Kasumi-1 (cell line): ENCODE measurements at places on chromosomes 6 and 20.

DNA sequence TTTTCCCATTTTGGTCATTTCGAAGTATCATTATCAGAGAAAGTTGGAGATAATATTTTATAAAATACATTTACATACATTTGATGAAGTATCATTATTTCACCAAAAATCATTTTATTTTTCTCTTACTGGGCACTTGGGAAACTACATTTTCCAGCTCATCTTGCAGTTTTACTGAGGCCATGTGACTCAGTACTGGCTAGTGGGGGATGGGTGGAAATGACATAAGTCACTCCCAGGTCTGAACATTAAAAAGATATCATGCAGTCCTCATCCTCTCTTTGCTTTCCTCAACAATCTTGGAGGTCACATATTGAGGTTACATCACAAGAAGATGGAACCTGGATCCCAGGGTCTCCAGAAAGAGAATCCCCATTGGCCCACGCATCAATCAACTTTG is 84.1 kb downstream of the CD24 start:
- DNase-seq, result no peak

DNA sequence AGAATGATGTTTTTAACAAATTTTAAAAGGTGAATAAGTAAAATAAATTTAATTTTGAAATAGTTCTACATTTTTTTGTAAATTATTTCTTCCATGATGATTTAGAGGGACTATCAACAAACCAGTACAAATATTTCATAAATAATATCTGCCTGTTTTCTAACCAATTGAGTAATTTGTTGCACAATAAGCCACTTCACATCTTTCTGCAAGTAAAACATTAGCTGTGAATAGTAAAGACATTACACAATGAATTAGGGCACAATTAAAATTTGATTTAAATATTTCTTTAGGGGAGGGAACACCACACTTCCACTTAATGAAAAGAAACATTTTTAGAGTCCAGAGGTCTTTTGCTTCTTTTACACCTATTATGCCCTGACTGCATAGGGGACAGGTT is 118.4 kb upstream of the PTPRK start:
- DNase-seq, result no peak

- DNase-seq, result no peak
Observed at GRCh38 chr6:8492536-8493133, 57.3 kb upstream of the SLC35B3 start.

DNA sequence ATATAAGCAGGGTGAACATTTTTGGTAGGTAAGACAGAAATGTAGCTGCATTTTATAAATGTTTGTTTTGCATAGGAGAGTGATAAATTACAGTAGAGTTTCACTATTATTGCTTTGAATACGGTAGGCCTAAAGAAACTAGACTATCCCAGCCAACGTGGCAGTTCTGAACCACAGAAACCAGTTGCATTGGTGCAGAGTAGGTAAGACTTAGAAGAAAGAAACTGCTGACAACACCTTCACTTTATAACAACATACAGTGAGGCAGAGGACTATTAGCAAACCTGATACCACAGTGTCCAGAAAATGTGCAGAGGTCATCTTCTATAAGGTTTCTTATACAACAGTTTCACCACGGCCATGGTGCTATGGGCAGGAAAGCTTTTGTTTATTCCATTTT is 566.1 kb downstream of the KIF16B start:
- DNase-seq, result no peak

DNA sequence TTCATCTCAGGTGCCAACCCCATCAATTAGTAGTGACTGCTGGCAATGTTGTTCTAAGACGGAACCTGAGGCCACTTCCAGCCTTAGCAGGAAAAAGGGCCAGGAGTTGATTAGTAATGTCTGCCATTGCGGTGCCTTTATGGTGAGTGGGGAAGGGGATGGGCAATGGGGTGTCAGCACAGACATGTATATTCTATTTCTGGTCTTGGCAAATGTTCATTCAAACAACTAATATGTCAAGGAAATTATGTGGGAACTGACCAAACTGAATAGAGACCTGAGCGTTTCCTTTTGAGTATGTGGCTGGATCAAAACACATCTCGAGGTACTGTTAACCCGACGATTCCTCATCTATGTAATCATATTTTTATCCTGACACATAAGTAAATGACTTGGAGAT is 34.6 kb upstream of the BMP2 start:
- DNase-seq, result no peak

- DNase-seq, result no peak
Observed at GRCh38 chr6:124073820-124074587, 270.3 kb downstream of the NKAIN2 start.

DNA sequence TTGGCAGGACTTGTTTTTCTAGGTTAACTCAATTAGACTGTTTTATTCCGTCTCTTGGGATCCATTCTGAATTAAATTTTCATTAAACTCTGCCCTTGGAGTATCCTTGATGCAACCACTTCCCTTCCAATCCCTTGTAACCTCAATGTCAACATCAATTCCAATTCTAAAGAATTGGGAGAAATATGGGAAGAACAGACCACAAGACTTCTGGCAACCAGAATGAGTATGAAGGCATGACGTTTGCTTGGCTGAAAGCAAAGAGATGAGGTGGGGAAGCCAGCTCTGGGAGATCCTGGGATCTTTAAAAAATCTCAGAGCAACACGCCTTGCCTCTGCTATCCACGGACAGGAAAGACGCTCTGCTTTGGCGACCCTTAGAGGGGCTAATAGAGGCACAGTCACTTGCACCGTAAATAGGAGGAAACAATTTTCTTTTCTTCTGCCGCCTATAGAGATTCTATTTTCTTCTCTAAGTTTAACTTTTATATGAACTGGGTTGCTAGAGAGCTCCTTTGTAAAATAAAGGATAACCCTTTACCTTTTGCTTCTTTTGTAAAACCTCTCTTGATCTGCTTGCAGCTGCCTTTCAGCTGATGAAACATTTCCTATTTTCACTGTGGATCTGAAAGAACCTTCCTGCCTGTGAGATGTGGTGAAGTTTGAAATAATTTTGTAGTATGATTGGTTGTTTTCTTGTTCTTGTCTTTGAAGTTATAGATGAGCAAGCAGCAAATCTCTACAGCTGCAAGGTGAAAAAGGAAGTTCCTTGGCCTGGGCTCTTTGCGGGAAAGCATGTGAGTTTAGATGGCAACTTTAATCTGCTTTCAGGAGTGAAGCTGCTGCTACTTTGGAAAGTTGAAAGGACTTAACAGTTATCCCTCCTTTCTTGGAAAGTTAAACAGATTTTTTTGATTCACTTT is at the start of gene ASIP:
ASIP (plus strand) TSS at position 731 of the 923 bp plus-strand sequence. CDS start 18,952 bp downstream, outside the sequence.
- no peak for DNase-seq

DNA sequence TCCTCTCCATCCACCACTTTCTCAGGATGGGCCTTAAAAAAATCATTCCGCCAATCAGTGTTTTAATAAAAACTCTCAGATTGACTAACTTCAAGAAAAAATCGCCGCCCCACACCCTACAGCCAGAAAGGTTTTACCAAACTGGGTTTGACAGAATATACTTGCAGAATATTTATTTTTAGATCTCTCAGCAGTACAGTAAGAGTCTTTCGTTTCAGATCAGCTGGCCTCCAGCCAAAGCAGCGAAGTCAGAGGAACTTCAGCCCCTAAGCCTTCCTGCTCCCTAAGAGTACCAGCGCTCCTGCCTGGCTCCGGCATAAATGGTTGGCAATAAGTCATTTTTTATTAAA is 24.7 kb downstream of the TBC1D7 start:
- DNase-seq, result peak; percentile 81

GRCh38 chr20:15889061-15889460 is 684.2 kb downstream of the KIF16B start:
- no peak for DNase-seq

GRCh38 chr6:25576919-25577318 is 75.1 kb upstream of the SCGN start:
- DNase-seq, result no peak

GRCh38 chr6:127520066-127520465 is 931 bp upstream of the MTCL3 start:
- peak; percentile 42 for DNase-seq

GRCh38 chr6:155317186-155317585 is 2.9 kb upstream of the TFB1M start:
- peak; percentile 41 for DNase-seq

- DNase-seq, result no peak
Observed at GRCh38 chr20:25848222-25848621, 151.6 kb upstream of the ZNF337 start.

- no peak for DNase-seq
Observed at GRCh38 chr6:170013815-170014214, 262.4 kb downstream of the ERMARD start.

GRCh38 chr20:46784436-46785127 is 75.1 kb downstream of the SLC2A10 start:
- DNase-seq, result no peak

GRCh38 chr6:46888031-46888430 is 33.7 kb downstream of the ADGRF5 start:
- no peak for DNase-seq

GRCh38 chr20:62854121-62854520 is 7.5 kb downstream of the TCFL5 start:
- DNase-seq, result no peak

DNA sequence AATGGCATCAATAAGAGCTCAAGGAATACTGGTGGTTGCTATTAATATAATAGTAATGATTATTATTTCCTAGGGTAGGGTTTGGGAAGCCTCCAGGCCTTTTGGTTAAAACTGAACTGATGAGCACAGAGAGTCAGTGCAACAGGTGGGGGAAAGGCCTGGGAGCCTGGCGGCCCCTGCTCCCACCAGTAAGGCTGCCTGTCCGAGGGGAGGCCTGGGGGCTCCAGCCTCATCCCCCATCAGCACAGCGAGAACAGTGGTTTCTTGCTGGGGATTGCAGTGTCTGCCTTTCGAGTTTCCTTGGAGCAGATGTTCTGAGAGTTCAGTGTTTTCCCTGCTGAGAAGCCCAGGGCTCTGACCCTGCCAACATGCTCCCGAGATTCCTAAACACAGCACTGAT is 340.4 kb downstream of the CDH26 start:
- no peak for DNase-seq

DNA sequence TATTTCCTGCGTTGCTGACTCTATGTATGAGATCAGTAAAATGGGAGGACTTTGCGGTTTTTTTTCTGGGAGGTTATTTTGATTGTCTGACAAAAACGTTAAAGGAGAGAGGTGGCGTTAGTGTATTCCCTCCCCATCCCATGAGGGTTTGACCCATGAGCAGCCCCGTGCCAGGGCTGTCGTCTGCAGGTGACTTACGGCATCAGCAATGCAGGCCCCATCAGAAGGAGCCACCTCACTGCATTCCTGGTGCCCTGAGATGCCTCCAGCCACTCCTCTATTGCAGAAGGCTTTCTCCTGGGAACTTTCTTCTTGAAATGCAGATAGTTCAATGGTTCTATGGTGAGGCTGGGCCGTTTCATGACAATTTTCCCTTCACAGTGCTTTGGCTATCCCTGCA is 149.3 kb downstream of the TTLL2 start:
- no peak for DNase-seq

- DNase-seq, result no peak
Observed at GRCh38 chr6:167558246-167559177, 233.6 kb downstream of the TTLL2 start.

DNA sequence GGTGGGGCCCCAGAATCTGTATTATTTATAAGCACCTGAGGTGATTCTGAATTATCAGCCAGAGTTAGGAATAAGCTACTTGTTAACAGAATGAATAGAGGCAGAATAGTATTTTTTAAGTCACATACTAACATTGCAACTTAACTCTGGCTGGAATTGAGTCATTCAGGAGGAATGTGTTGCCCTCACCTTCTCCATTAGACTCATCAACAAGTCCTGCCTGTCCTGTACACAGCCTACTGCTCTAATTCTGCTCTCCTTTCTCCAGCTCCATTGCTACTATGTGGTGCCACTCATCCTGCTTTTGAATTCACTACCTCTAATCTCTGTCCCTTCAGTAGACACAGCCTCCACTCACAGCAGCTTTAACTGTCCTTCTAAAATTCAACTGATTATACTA is 669.4 kb downstream of the DHX35 start:
- no peak for DNase-seq

GRCh38 chr6:48714699-48715098 is 603.7 kb upstream of the PTCHD4 start:
- DNase-seq, result no peak

- peak; percentile 44 for DNase-seq
Observed at GRCh38 chr6:73262671-73263569, at the start of gene KHDC1. TSS of gene KHDC1 (minus strand) at chr6:73263196. CDS start at chr6:73242517, 20,679 bp downstream.

- peak; percentile 58 for DNase-seq
Observed at GRCh38 chr6:99521633-99522151, 6.5 kb upstream of the USP45 start.

GRCh38 chr6:75204959-75205775 is 686 bp downstream of the COL12A1 start:
- DNase-seq, result no peak

DNA sequence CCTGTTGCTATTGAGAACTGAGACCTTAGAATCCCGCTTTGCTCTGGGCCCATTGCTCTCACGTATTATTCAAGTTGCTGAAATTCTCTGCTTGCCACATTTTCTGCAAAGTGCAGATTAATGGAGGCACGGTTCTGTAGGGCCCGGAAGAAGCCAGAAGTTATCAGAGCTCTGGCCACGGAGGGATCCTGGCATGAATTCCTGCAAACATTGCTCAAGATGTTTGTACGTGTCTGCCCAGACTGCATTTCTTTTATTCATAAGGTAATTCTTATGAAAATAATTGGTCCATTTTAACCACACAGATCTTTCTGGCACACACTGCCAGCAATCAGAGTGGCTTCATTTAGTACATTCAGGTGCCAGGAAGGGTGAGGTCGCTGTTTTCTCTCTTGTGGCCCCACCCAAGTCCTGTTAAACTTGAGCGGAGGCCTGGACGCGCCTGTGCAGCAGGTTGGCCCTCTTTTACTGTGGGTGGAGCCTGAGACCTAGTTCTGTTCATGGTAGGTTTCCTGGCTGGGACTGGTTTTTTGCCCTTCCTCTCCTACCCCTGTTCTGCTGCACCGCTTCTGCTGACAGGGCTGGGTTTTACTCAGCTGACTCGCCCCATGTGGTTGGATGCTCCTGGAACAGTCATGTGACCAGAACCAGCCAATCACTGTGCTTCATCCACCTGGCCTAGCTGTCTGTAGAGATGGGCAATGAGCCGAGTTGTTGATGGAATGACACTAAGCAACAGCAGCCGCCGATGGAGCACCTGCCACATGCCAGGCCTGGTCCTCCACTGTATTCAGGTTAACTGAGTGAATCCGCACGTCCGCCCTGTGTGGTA is 230.2 kb downstream of the CDH4 start:
- DNase-seq, result no peak

GRCh38 chr6:148765898-148766808 is 19.3 kb downstream of the UST start:
- peak; percentile 12 for DNase-seq

DNA sequence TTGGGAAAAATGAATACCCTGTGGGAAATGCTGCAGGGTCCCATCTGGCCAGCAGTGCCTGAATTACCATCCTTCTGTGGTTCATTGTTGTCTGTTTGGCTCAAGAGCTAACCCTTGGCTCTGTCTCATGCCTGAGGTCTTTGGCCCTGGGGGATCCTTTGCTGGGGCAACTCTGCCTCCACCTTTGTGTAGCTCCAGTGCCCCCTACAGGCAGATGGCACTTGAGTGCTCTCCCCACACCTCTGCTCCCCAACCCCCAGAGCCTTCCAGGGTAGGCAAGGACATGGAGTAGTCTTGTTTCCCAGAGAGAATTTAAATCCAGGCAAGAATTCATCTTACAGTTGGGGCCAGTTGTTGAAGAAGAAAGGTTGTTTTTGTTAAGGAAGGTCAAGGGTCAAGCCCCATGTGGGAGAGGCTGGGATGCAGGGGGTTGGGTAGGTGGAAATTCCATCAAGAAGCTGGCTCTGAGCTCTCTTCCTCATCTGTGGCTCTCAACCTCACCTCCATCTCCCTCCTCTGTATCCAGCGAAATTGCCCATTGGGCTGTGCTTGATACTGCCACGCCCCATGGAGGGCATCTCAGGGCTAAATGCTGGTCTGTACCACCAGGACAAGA is 44.2 kb downstream of the ZNF831 start:
- peak; percentile 1 for DNase-seq

- no peak for DNase-seq
Observed at GRCh38 chr20:57180387-57180786, 86.1 kb downstream of the BMP7 start.
